Activated T-cell treated with anti-CD3 and anti-CD28 coated beads, Interleukin-2, amount 50 U/mL, for 72 hours (primary cell): ENCODE measurements at places on chromosomes 4 and X. TPM values are rescaled to one million over a fixed set of nuclear protein-coding genes. Genes with fewer than 3 reads are reported as not detected.

GRCh38 chrX:130444641-130445336, 43.0 kb downstream of the RBMX2 start:
- peaks cover 21% of the 10 kb centered on the region for H3K27me3 ChIP-seq
- no peaks in the 10 kb centered on the region for H3K36me3 ChIP-seq
- H3K4me1 ChIP-seq = no peaks in the 10 kb centered on the region
- DNase-seq = no peak
- H3K27ac ChIP-seq = no peak overlapping the region
- H3K4me3 ChIP-seq = no peak overlapping the region

- H3K36me3 ChIP-seq = peaks cover 4% of the 10 kb centered on the region
- DNase-seq = no peak
- H3K27ac ChIP-seq = no peak overlapping the region
- peaks cover 4% of the 10 kb centered on the region for H3K27me3 ChIP-seq
- H3K4me3 ChIP-seq = no peak overlapping the region
Measured at GRCh38 chrX:86237482-86237881, 89.2 kb downstream of the DACH2 start.

DNA sequence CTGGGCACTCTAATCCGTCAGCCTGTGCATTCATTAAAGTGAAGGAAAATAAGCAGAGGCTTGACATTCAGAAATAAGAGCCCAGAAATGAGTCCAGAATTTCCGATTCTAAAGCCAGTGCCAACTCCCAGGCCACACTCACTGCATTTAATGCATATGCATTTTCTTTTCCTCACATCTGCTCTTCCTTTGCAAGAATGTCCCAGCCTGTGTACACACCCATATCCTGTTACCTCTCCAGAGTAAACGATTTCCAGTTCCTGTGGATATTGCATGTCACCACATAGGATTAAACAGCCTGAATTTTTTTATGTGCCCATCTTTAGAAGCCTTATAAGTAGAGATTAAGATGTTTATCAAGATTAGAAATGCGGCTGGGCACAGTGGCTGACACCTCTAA, 27.5 kb downstream of the ARX start:
- H3K27me3 ChIP-seq = peaks cover 17% of the 10 kb centered on the region
- no peak overlapping the region for H3K4me3 ChIP-seq
- no peak for DNase-seq
- peaks cover 4% of the 10 kb centered on the region for H3K36me3 ChIP-seq

DNA sequence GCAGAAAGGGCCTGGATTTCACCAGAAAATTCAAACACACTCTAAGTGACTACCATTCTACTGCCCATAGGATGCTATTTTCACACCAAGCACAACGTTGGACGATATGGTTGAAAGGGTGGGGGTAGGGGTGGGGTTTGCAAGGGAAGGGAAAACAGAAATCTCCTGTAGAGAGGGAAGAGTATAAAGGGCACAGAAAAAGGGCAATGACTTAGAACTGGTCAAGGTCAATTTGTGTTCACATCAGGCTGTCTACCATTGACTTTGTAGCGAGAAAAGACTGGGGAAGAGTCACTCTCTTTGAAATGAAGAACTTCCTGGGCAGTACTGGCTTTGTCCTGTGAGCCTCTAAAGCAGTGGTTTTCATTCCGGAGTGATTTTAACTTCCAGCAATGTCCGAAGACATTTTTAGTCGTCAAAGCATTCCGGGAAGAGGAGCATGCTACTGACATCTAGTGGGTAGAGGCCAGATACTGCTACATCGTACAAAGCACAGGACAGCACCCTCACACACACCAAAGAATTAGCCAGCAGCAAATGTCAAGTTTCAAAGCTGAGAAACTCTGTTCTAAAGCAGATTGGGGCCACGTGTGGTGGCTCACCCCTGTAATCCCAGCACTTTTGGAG, 48.4 kb upstream of the SLC7A3 start:
- no peak overlapping the region for H3K27ac ChIP-seq
- no peaks in the 10 kb centered on the region for H3K36me3 ChIP-seq
- no peak for DNase-seq

Gene CD38
- total RNA-seq = 60.2 TPM
